ENCODE measurements at places on chromosomes 3 and 15. TPM values are rescaled to one million over a fixed set of nuclear protein-coding genes. Genes with fewer than 3 reads are reported as not detected.

GRCh38 chr3:183933160-183933559, 48.5 kb upstream of the PARL start:
- no peak for DNase-seq

Gene SERINC4
- not detected for total RNA-seq

Gene SUSD5
- total RNA-seq: not detected

GRCh38 chr15:58329781-58330671, 101.8 kb upstream of the LIPC start:
- DNase-seq: peak; percentile 73

GRCh38 chr3:158864492-158864891, 62.6 kb downstream of the MFSD1 start:
- peak; percentile 71 for DNase-seq

DNA sequence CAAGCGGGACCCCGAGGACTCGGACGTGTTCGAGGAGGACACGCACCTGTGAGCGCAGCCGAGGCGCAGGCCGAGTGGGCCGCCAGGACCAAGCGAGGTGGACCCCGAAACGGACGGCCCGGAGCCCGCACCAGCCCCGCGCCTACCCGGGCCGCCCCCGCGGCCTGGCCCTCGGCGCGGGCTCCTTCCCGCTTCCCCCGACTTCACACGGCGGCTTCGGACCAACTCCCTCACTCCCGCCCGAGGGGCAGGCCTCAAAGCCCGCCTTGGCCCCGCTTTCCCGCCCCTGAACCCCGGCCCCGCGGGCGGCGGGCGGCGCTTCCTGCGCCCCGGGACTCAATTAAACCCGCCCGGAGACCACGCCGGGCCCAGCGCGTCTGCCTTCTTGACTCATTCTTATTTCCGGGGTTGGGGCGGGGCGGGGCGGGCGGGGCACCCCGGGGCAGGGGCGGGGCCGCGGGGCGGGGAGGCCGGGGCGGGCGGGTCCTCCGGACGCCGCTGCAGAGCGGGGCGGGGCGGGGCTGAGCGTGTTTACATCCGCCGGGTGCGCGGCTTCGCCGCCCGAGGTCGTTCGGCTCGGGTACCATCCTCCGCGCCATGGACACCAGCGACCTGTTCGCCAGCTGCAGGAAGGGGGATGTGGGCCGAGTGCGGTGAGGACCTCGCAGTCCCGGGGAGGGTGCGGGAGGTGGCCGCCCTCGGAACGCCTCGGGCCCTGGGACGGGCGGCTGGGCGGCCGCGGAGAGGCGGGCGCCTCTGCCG, at the start of gene ABTB1:
ABTB1 (plus strand) TSS at position 524 of the 762 bp plus-strand sequence; CDS start at position 598, 74 bp downstream.
- peak; percentile 65 for DNase-seq

DNA sequence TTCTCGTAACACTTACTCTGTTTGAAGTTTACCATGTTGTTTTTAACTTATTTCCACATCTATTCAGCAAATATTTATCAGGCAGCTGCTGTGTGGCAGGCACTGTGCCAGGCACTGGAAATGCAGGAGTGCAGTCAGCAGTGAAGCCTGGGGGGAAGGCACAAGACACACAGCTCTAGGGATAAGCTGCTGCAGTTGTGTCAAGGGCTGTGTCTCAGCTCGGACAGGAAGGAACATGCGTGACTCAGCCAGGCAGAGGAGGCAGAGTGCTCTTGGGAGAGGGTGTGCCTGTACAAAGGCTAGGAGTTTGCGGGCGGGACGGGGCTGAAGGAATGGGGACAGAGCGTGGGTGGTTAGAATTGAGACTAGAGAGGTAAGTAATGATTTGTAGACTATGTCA, 24.7 kb downstream of the LYSMD4 start:
- DNase-seq: peak; percentile 94

- peak; percentile 65 for DNase-seq
Observed at GRCh38 chr15:69232144-69232543, 66.6 kb upstream of the PAQR5 start.

GRCh38 chr3:178054471-178054870, 481.8 kb upstream of the KCNMB2 start:
- DNase-seq: no peak

DNA sequence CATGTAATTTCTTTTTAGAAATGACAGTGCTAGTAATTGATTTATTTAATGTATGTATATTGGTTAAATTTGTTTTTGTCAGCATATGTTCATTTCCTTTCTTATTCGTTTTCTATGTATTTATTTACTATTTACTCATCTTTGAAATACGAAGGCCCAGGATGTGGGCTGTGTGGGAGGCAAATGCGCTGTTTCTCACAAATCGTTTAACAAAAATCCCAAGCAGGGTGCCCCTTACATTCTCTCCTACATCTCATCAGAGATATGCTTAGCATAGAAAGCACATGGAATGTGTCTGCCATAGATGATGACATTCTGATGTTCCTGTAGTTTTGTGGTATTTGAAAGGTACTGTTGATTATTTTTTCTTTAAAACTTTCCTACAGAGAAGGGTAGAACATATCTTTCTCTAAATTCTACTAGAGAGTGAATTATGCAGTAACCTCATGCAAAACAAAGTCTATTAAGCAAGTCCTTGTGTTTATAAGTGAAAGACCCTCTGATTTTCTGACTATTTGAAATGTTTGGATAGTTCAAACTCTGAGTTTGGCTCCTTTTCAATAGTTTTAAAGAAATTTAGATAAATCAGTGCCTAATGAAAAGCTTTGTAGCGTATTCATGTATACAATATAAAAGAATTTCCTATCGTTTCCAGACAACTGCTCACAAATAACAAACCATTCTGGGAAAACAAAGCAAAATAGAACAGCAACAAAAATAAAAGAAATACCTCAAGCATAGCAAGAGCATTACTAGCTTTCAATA, 111.1 kb upstream of the VGLL3 start:
- DNase-seq: no peak

Gene HRG
- not detected for total RNA-seq

Gene BCHE
- not detected for total RNA-seq

DNA sequence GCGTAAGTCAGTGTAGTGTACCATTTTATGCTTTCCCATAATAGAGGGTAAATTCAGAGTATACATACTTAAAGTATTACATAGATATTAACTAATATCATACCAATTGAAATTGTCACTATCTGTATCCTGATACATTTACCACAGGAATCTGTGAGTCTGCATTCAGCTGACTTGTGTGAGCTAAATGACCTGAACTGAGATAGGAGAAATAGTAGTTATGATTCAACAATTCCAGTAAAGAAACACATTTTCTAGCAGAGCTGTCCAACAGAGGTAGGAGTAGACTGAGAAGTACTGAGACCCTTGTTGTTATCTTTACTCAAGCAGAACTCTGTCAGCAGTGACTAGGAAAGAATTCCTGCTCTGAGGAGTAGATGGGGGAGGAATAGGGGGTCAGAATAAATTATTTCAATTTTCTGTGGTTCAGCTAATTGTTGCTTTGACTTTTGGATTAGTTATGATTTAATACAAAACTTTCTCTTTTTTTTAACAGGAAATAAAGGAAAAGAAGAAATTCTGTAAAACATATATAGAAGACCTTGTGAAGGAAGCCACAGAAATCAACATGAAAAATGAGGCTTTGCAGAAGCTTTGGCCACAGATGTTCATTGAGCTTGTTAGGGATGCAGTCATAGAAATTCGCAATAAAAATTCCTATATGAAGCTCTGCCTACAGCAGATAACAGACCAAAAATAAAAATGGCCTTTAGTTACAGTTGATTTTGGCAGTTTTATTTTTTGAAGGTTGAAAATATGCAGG, 66.2 kb upstream of the THSD4 start:
- peak; percentile 86 for DNase-seq

Gene CP
- not detected for total RNA-seq

Gene PTPN9
- 15.7 TPM for total RNA-seq

Gene CKMT1B
- total RNA-seq: 8.7 TPM

Gene STRIT1
- total RNA-seq: not detected

DNA sequence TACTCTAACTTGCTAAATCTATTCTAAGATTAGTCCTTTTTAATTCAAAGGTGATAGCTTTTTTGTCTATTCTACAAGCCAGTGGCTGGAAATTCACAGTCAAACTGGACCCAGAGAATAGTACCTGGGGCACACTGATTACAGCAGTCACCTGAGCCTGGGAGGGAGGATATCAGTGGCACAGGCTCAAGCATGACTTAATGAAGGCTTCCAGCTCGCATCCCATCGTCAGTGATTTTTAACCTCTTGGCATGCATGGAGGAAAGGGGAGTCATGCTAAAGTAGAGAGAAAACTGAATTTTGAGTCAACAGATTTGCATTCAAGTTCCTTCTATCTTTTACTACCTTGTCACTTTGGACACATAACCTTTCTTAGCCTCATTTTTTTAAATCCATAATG, 24.8 kb downstream of the GOLIM4 start:
- DNase-seq: no peak

Gene PTX3
- 27.3 TPM for total RNA-seq

Gene KBTBD13
- not detected for total RNA-seq

DNA sequence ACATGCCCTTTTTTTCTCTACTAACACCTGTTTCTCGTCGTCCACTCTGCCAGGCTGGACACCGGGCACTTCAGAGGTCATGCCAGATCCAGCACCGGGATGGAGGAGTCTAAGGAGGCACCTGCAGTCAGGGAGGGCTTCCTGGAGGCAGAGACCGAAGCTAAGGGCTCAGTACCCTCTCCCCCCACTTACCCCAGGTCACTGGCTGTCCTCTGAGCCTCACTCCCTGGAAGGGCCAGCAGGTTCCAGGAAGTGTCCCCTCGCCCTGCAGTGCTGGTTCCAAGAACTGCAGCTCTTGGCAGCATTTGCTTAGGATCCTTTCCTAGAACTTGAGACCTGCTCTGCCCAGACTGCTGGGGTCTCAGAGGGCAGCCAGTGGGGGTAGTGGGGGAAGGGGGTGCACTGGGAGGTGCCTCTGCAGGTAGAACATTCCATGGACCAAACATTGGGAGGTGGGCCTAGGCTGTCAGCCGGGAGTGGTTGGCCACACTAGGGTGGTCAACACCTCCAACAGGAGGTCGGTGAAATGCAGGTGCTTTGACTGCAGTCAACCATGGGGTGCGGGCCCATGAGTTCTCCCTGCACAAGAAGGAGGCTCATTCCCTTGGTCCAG, 11.3 kb downstream of the CISH start:
- DNase-seq: no peak

DNA sequence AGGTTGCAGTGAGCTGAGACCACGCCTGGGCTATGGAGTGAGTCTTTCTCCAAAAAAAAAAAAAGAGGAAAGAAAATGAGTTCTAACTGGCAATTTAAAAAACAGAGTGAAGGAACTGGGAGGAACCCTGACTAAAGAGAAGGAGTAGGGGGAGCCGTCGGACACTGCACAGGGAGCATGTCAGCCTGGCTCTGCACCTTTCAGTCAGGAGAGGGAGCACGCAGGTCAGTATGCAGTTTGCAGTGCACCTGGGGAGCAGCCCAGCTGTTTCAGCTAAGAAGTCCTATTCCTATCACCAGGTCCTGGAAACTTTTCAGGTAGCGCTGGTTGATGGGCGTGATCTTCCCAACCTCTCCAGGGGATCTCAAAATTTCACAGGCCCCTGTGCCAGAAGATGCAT, 14.9 kb upstream of the ZXDC start:
- DNase-seq: no peak

- DNase-seq: peak; percentile 46
Observed at GRCh38 chr3:172034786-172035685, 4.3 kb upstream of the FNDC3B start.

DNA sequence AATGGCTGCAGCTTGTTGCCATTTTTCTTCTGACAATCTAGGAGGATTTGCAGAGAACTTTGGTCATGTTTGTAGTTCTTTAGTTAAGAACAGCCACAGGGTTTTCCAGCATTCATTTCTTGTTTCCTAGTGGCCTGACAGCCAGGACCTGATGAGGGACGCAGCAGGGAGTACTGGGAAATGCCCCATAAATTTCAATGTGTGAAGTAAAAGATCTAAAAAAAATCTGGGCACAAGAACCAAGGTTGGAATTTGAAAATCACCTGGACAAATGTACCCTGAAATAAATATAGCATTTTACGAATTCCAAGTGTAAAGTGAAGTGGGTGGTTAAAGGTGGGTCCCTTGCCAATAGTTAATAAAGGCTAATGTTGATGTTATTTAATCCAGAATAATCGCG, 195.0 kb downstream of the ZIC1 start:
- DNase-seq: no peak

- no peak for DNase-seq
Observed at GRCh38 chr15:53324061-53324460, 435.4 kb downstream of the WDR72 start.

DNA sequence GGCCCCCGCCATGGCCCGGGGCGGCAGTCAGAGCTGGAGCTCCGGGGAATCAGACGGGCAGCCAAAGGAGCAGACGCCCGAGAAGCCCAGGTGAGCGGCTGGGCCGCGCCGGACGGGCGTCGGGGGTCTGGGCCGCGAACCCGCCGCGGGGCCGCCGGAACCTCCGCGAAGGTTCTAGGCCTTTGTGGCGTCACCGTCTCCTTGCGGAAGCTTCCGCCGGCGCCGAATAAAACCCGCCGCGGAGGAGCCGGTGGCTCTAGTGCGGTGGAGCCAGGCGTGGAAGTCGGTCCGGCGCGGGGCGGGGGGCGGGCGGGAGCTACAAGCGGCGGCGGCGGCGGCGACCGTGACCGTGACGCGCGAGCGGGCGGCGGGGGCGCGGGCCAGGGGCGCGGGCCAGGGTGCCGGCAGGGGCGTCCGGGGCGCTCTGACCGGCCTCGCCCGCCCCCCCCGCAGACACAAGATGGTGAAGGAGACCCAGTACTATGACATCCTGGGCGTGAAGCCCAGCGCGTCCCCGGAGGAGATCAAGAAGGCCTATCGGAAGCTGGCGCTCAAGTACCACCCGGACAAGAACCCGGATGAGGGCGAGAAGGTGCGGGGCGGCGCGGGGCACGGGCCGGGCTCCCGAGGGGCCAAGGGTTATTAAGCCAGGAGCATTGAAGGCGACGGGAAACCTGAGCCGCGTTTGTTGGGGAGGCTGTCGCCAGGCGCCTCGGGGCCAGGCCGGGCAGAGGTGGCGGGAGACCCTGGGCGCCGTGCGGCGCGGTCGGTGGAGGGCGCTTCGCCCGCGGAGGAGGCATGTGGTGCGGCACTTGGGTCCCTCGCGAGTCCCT, at the start of gene DNAJA4:
DNAJA4 (plus strand) TSS at position 259 of the 833 bp plus-strand sequence; CDS start at position 461, 202 bp downstream.
- DNase-seq: no peak

Gene PAQR5
- 16.5 TPM for total RNA-seq

DNA sequence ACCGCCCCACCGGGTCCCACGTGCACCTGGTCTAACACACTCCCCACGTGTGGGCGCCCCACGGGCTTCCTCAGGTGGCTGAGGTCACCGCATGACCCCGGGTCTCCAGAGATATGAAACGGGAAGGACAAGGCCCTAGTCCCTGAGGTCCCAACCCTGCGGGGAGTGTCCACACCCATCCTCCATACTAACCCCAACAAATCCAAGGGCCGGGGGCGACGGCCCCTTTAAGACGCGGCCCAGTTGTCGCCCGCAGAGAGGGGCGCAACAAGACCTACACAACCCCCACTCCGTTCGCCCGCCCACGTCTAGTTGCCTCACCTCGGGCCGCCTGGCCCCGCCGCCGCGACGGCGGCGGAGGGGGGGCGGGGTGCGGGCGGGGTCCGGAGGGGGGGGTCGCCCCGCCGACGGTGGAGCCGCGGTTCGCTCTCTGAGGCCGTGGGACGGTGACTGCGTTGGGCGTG, 396 bp downstream of the INO80 start:
- peak; percentile 53 for DNase-seq

Gene RAB6B
- 0.75 TPM for total RNA-seq
